Right renal cortex interstitium (tissue), 3 donors: ENCODE measurements at places on chromosomes 1 and 21. TPM values are rescaled to one million over a fixed set of nuclear protein-coding genes. Genes with fewer than 3 reads are reported as not detected.

Gene CLEC20A
- polyA plus RNA-seq, result 0.29 TPM

Gene FAM72D
- polyA plus RNA-seq, result 2.6 TPM

Gene ATAD3B
- polyA plus RNA-seq, result 9.8 TPM

Gene LCE1A
- not detected for polyA plus RNA-seq

Gene PIK3CD
- polyA plus RNA-seq, result 6.9 TPM

Gene FGR
- 1.4 TPM for polyA plus RNA-seq

Gene GBP4
- 11.2 TPM for polyA plus RNA-seq

Gene MFSD2A
- 2.2 TPM for polyA plus RNA-seq

Gene HMGCS2
- polyA plus RNA-seq, result 80.0 TPM

Gene TFAP2E
- polyA plus RNA-seq, result 0.60 TPM

Gene PRR9
- polyA plus RNA-seq, result not detected

Gene PCNX2
- polyA plus RNA-seq, result 11.3 TPM

Gene S100B
- 2.1 TPM for polyA plus RNA-seq
